Activated CD4-positive, CD25-positive, alpha-beta regulatory T cell (primary cell): ENCODE measurements at places on chromosomes 6 and 20.

GRCh38 chr6:130913120-130913519 lies 85.9 kb downstream of the SMLR1 start:
- DNase-seq: no peak

- DNase-seq: no peak
Measured at GRCh38 chr6:119653329-119653728, 303.8 kb upstream of the MAN1A1 start.

DNA sequence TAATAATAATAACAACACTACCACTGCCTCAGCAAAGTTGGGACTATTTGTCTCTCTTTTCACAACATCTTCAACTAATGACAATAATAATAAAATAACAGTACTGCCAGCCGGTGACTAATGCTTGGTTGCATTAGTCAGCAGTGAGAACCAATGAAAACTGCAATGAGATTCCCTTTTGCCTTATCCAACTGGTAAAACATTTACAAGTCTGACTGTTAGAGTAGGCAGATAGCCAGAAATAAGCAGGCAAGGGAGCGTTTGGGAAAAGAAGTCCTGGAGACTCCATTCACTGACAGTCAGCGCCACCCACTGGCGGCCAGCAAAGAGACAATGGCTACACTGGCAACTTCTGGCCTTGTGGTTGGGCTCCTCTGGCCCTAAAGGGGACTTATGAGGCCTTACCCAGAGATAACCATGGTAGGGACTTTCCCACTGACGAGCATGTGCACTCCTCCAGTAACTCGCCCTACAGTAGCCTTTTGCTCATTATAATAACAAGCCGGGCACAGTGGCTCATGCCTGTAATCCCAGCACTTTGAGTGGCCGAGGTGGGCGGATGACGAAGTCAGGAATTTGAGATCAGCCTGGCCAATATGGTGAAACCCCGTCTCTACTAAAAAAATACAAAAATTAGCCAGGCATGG lies 3.4 kb upstream of the NSFL1C start:
- no peak for DNase-seq

DNA sequence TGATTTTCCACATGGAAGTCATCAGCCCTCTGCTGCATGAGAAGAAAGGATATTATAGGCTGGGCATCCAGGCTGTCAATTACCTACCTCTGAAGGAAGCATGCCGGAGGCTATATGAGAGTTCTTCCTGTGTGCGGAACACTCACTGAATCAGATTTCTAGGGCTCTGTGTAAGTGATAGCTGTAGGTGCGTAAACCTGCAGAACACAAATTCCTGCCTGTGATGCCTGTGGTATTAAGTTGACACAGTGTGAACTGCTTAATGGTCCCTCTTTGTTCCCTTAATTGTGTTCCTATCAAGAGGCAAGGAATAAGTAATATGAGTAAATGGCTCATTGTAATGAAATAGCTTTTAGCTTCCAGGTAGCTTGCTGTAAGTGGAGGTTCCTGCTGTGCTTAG lies 103.3 kb downstream of the ANKS1A start:
- no peak for DNase-seq

GRCh38 chr20:54174457-54175175 lies 830 bp upstream of the CYP24A1 start:
- DNase-seq: no peak

DNA sequence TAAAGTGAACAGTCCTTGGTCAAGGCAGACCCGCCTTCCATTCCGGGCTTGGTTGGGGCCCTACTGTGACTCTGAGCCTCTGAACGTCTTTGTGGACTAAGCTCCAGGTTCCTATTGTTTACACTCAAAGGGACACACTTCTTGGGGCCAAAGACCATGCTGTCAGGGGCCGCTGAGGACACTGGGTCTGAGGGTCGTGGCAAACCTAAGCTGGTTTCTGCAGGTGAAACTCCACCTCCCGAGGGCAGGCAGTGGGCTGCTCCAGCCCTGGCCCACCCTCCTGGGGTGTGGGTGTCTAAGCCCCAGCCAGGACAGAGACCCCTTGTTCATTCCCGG lies 43.1 kb downstream of the DSTN start:
- no peak for DNase-seq

DNA sequence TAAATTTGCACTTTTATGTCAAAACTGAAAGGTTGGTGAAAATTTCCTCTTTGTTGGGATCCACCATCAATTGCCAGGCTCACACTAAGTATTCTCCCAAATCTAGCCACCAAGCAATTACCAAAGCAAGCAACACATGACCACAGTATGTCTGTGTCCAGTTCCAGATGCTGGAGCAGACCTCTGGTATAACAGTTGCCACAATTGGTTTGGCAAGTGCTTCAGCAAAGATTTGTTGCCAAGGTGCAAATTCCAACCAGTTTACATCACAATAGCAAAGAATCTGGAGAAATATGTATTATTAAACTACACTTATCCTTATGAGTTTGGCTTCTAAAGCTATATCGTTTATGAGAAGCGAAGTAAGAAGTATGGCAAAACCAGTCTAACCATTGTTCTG lies 6.4 kb downstream of the GTF2H5 start:
- DNase-seq: no peak

DNA sequence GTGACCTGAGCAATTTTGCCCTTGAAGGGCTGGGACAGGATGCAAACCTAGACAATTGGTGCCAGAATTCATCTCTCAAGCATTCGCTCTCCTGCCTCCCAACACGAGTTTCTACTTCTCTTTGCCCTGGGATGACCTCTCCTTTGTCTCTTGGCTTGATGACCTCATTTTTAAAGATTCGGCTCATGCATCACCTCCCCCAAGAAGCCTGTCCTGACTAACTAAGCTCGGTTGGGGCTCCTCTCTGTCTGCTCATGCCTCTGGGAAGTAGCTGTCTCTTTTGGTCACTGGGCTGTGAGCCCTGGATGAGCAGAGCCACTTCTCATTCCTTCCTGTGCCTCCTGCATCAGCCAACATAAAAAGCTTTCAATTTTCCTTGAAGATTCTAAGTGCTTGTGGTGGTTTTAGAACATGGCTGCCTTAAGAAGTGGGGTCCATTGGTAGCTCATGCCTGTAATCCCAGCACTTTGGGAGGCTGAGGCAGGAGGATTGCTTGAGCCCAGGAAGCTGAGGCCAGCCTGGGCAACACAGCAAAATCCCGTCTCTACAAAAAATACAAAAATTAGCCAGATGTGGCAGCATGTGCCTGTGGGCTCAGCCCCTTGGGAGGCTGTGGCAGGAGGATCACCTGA lies 11.1 kb upstream of the TCF15 start:
- DNase-seq: no peak

DNA sequence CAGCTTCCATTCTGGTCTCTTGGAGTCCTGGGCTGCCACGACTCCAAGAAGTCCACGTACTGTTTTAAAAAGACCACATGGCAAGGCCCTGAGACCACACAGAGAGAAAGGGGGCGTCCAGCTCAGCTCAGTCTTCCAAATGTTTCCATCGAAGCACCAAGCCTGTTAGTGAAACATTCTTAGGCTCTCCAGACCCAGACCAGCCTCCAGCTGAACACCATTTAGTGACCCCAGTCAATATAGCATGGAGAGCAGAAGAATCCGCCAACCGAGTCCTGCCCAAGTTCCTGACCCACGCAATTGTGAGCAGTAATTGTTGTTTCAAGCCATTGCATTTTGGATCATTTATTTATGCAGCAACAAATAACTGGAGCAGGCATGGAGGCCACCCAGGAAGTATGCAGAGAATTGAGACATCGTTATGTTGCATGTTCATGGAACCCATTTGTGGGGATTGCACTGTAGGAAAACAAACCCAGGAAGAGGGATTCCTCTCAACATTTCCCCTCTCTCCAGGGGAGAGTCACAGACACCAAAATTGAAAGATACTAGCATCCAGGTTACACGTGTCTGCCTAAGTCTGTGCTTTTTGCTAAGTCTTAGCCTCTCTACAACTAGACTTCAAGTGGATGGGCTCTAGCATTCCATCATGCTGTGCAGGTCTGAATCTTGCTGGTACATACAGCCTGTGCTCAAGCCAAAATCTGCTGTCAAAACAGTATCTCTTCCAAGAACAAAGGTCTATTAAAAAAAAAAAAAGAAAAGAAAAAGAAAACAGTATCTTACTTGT lies 42.7 kb downstream of the SNRNP48 start:
- no peak for DNase-seq

DNA sequence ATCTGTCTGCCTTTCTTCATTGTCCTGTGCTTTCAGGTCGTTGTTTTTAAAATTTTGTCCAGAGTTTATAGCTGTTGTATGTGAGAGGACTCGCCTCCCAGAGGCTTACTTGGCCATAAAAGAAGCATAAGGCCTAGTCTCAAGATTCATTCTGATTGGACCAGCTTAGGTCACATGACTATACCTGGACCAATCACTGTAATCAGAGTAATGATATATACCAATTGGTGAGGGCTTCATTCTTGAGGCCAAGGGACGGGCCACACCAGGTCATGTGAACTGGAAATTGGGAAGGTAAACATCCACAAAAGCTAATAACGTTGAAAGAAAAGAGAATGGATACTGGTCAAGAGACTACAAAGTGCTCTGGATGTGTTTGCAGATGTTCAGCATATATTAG lies 141.4 kb upstream of the SULF2 start:
- DNase-seq: no peak

DNA sequence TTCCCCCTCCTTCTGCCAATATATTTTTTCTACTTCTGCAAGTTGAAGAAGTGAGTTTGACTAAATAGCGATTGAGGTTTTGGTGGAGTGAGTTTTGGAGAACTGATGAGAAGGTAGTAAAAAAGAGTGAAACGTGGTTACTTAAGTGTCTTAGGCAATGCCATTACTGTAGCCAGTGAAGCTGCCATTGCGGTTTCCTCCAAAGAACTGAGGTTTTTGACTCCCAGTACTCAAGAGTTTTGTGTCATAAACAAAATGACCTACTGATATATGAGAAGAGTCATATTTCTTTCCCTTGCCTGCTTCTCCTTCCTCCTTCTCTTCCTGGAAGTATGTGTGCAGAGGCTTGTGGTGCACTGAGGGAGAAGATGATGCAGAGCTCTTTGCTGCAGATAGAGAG lies 554.5 kb upstream of the MAP3K7 start:
- no peak for DNase-seq

- no peak for DNase-seq
Measured at GRCh38 chr20:57192311-57192710, 74.1 kb downstream of the BMP7 start.

- DNase-seq: no peak
Measured at GRCh38 chr20:23702021-23702420, 13.2 kb upstream of the CST4 start.

- DNase-seq: no peak
Measured at GRCh38 chr6:106534564-106534982, 94.7 kb downstream of the RTN4IP1 start.

GRCh38 chr6:7726416-7727085 lies 652 bp downstream of the BMP6 start:
- DNase-seq: no peak

DNA sequence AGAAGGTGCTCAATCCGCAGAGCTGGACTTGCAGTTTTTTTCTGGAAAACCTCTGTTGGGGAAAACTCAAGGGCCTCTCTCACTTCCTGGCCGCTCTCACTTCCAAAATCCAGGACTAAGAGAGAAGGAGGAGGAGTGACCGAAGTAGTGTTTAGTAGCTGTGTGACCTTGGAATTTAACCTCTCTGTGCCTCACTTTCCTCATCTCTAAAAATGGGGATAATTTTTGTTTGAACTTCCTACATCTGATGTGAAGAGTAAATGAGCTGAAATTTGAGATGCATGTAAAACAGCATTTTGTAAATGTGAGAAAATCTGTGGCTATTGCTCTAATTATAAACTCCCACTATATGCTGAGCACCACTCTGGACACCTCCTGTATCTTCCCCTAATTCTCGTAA lies 5.1 kb downstream of the SLC13A3 start:
- DNase-seq: no peak

DNA sequence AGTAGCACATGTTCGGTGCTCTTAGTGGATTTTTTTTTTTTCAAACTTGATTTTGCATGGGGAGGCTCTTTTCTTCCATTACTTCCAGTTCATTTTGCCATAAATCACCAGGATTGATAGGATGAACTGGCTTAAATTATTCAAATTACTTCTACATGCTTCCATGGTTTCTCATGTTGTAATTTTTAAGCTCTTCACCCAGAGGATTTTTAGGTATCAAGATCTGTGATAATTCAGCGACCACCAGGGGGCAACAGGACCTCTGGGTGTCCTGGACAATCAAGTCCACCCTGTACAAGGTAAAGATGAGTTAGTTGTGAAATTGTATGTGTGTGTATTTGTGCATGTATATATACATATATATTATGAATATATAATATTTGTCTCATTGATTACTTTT lies 4.2 kb upstream of the EPHA7 start:
- DNase-seq: no peak

GRCh38 chr6:22323848-22324247 lies 27.0 kb upstream of the PRL start:
- no peak for DNase-seq

GRCh38 chr6:157823528-157824370 lies 703 bp downstream of the SNX9 start:
- DNase-seq: peak; percentile 52

DNA sequence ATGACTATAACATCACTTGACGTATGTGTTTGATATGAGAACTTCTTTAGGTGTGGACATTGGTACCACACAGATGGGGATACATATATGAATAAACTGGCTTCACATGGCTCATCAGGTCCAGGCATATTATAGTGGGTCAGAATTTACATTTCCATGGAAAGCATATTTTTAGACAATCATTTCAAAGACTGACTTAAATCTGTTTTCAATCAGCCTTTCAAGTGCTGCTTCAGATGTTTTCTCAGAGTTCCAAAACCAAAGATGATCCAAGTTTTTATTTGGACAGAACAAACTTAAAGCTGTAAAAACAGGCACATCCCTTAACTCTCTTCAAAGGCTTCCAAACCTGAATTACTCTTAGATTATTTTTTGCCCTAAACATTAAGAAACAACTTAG lies 88.1 kb downstream of the PRSS35 start:
- DNase-seq: no peak

DNA sequence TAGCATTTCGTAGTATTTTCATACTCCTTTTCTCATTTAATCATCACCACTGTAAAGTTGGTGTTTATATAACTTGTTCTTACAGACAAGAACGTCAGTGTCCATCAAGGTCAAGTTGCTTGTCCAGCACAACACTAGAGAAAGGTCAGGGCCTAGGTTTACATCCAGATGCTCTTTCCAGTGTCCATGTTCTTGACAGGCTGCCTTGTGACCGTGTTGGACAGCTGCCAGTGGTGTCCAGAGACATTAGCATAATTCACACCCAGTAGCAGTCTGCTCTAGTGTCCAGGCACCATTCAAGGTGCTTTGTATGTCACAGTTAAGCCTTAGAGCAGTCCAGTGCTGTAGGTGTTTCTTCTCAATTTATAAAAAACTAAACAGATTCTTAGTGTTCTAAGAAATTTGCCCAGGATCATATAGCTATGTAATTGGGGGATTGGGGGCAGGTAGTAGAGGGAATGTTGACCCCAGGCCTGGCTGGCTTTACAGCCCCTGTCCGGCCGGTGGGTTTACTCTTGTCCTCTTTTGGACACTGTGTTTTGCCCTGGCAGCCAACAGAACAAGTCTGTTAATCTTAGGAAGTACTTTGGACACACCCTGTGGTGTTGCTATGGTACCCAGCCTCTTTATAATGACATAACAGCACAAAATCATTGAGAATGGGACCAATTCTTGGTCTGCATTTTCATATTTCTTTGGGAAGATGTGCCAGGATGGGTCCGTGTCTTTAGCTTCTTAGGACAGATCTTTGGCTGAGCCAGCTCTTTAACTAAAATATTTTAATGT lies 8.0 kb downstream of the STK35 start:
- DNase-seq: no peak

GRCh38 chr6:69289689-69290495 lies 506.9 kb downstream of the LMBRD1 start:
- no peak for DNase-seq

GRCh38 chr20:63292292-63292701 lies 689 bp upstream of the COL20A1 start:
- DNase-seq: no peak

GRCh38 chr6:167020206-167020605 lies 21.0 kb downstream of the CEP43 start:
- no peak for DNase-seq
